Aorta (tissue), 5 donors: ENCODE measurements at places on chromosomes 7 and 10. TPM values are rescaled to one million over a fixed set of nuclear protein-coding genes. Genes with fewer than 3 reads are reported as not detected.

GRCh38 chr7:55508221-55509011 lies 63.9 kb downstream of the VOPP1 start:
- H3K27me3 ChIP-seq = no peaks in the 10 kb centered on the region
- H3K4me3 ChIP-seq = no peak overlapping the region
- no peak overlapping the region for H3K27ac ChIP-seq
- H3K4me1 ChIP-seq = no peaks in the 10 kb centered on the region

- H3K27ac ChIP-seq = no peak overlapping the region
- DNase-seq = no peak
- H3K27me3 ChIP-seq = no peaks in the 10 kb centered on the region
- H3K36me3 ChIP-seq = no peaks in the 10 kb centered on the region
- no peak overlapping the region for H3K4me3 ChIP-seq
- no peaks in the 10 kb centered on the region for H3K4me1 ChIP-seq
These were observed 2.3 kb downstream of the C1QL3 start for GRCh38 chr10:16519250-16519907.

GRCh38 chr10:86663576-86664339 lies 4.6 kb upstream of the LDB3 start:
- DNase-seq = peak; percentile 36
- H3K4me1 ChIP-seq = no peaks in the 10 kb centered on the region
- H3K36me3 ChIP-seq = no peaks in the 10 kb centered on the region
- H3K27me3 ChIP-seq = no peaks in the 10 kb centered on the region

- no peaks in the 10 kb centered on the region for H3K4me1 ChIP-seq
- H3K36me3 ChIP-seq = no peaks in the 10 kb centered on the region
- no peak overlapping the region for H3K27ac ChIP-seq
- H3K27me3 ChIP-seq = no peaks in the 10 kb centered on the region
These were observed 327.9 kb upstream of the SORCS1 start for GRCh38 chr10:107492389-107492788.

The TSPAN13 gene
- 8.5 TPM for total RNA-seq

DNA sequence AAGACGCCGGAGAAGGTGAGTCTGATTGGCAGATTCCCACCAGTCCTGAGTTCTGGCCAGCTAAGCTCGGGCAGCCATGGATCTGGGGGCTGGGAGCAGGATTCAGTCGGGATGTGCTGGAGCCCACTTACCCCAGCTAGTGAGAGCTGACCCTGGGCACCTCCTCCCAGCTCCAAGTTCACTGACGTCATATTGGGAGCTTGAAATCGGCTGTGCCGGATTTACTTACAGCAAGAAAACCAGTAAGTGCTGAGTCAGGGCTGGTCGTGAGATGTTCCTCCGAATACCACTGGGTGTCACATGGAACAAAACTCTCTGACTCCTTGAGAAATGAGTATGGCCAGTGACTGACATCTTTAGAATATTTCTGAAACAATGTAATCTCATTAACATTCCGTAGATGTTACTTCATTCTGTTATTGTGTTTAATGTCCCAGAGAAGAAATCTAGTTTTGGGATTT lies 621.2 kb downstream of the SDK1 start:
- no peak for DNase-seq
- H3K27me3 ChIP-seq = no peaks in the 10 kb centered on the region

GRCh38 chr7:113867325-113867724 lies 51.5 kb downstream of the PPP1R3A start:
- H3K36me3 ChIP-seq = no peaks in the 10 kb centered on the region
- no peak overlapping the region for H3K4me3 ChIP-seq
- no peak for DNase-seq
- H3K4me1 ChIP-seq = no peaks in the 10 kb centered on the region
- no peak overlapping the region for H3K27ac ChIP-seq
